ENCODE measurements at places on chromosomes 3 and 15.
A peak's percentile ranks its signal among the peaks of the same experiment; 100 is the strongest.

- peak; percentile 88 for DNase-seq
- H3K27ac ChIP-seq = no peak within 1 kb of the TSS
- H3K4me1 ChIP-seq = peaks cover 42% of the 10 kb centered on the region
- no peaks in the 10 kb centered on the region for H3K36me3 ChIP-seq
Measured at GRCh38 chr3:56801662-56802377, at the start of gene ARHGEF3. Gene ARHGEF3 (minus strand): TSS chr3:56801949. CDS start chr3:56801798, 151 bp downstream.

DNA sequence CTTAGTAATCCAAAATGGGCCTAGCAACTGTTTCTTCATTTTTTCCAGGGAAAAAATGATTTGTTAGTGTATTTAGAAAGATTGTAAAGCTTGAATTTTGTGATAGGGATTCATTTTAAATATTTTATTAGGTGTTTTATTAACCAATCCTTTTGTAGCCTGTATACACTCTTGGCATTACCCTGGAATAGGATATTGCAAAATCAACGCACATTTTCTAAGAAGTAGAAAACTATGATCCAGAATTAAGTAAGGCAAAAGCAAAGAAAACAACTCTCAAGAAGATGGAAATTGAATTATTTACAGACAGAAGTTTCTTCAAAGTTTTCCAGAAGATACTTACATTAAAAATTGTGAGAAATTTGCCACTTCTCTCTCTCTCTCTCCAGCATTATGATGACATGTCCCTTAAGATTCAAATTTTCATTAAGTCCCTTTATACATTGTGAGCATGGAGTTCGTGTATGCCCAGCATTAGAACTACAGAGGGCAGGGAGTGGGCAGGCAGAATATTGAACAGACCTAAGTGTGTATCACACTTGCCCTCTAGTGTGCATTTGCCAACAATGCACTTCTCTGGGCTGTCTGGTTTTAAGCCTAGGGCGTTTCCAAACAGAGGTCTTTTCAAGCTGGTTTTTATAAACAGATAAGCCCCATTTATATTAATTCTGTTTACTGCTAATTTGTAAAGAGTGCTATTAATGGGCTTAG lies 28.5 kb upstream of the CMSS1 start:
- no peaks in the 10 kb centered on the region for H3K4me1 ChIP-seq
- no peak overlapping the region for H3K4me3 ChIP-seq
- H3K27me3 ChIP-seq = no peaks in the 10 kb centered on the region
- H3K36me3 ChIP-seq = no peaks in the 10 kb centered on the region
- peak; percentile 58 for DNase-seq
- no peak overlapping the region for H3K27ac ChIP-seq

DNA sequence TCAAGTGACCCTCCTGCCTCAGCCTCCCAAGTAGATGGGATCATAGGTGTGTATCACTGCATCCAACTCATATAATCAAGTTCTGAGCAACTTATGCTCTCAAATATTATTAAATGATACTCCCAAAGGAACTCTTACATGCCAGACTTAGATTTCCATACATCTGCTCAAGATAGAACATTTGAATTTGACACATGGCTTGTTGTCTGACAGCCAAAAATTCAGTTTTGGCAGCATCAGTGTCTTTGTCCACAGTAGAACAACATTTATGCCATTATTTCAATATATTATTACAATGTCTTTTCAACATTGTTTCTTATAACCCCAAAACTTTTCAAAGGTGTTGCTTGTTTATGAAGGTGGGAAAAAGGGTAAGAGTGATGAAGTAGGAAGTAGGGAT lies 116.2 kb downstream of the SUCNR1 start:
- DNase-seq = no peak
- H3K27me3 ChIP-seq = no peaks in the 10 kb centered on the region
- no peak overlapping the region for H3K4me3 ChIP-seq

DNA sequence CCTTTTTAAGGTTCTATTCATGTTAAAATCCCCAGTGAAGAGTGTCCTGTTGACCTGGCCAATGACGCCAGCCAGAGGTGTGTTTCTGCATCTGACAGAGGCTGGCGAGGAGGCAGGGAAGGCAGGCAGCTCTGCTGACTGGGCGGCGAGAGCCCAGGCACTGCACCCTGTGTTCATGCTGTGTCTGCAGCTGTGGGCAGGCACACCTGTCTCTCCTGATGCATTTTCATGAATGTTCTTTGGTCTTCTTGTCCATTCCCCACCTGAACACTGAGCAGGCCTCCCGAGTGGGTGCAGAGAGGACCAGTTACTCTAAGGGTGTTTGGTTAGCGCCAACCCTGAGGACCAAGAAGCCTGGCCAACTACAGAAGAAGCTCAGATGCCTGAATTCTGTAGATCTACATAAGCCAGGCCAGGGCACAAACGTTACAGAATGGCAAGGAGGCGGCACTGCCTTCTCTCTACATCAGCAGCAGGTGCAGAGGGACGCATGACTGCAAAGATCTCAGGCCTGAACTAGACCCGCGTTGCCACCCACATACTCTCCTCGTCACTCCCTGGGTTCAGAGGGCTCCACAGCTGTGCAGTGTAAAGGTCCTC lies 233.7 kb downstream of the OCA2 start:
- H3K27me3 ChIP-seq = no peaks in the 10 kb centered on the region
- no peaks in the 10 kb centered on the region for H3K36me3 ChIP-seq
- DNase-seq = no peak
- H3K27ac ChIP-seq = no peak overlapping the region
- no peak overlapping the region for H3K4me3 ChIP-seq

- H3K36me3 ChIP-seq = no peaks in the 10 kb centered on the region
- H3K27me3 ChIP-seq = peaks cover 90% of the 10 kb centered on the region
- H3K4me3 ChIP-seq = peak overlapping the region; percentile 27
- H3K4me1 ChIP-seq = no peaks in the 10 kb centered on the region
- DNase-seq = no peak
- H3K27ac ChIP-seq = no peak overlapping the region
Measured at GRCh38 chr3:54121414-54122323, 683 bp upstream of the CACNA2D3 start.

DNA sequence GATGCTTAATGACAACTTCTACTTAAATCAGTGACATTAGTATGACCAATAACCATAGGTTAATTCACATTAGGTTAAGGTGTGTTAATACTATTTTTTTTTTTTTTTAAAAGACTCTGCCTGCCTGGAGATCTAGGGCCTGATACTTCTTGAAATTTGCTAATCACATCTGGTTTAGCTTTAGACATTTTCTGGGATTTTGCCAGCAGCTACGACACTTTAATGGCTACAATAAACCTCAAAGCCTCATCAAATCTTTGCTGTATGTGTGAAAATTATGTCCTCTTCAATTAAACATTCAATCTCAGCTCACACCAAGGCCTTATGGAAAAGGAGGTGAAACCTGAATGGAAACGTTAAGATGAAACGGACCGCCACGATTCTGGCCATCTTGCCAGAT lies 167.9 kb downstream of the GREM1 start:
- no peak for DNase-seq
- H3K4me3 ChIP-seq = no peak overlapping the region
- no peaks in the 10 kb centered on the region for H3K4me1 ChIP-seq
- H3K27ac ChIP-seq = no peak overlapping the region
- no peaks in the 10 kb centered on the region for H3K27me3 ChIP-seq
- no peaks in the 10 kb centered on the region for H3K36me3 ChIP-seq

DNA sequence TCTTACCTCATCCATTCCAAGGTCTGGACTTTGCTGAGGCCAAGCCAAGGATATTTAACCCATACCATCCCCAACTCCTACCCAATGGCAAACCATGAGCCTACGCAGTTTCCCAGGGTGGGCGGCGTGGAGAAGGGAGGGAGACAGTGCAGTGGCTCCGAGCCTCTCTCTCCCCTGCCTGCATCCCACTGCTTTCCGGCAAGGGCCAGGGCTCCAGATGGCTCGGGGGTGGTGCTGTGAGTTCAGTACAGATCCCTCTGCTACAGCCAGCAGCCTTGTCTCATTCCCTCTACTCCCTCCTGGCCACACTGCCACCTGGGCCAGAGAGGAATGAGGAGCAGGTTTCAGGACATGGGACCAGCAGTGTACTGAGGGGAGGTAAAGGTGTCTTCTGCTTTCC lies 44.3 kb upstream of the APEH start:
- DNase-seq = no peak
- H3K27ac ChIP-seq = no peak overlapping the region
- H3K27me3 ChIP-seq = no peaks in the 10 kb centered on the region
- no peak overlapping the region for H3K4me3 ChIP-seq
- no peaks in the 10 kb centered on the region for H3K36me3 ChIP-seq

DNA sequence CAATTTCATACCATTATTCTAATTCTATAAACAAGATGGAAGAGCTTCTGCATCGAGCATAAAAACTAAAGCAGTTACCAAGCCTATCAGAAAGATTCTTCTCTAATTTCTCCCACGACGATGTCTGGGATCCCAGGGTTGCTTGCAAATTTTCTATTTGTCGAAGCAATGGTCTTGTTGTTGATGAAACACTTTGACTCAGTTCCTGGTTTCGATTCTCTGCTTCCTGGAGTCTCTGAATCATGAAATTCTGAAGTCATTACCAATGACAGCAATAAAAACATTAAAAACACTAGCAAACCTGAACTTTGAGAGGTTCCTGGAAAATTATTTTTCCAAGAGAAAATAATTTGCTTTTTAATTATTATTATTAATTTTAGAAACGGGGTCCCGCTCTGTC lies 18.7 kb downstream of the TMF1 start:
- no peaks in the 10 kb centered on the region for H3K4me1 ChIP-seq
- H3K27me3 ChIP-seq = no peaks in the 10 kb centered on the region
- peaks cover 60% of the 10 kb centered on the region for H3K36me3 ChIP-seq
- H3K27ac ChIP-seq = no peak overlapping the region
- no peak overlapping the region for H3K4me3 ChIP-seq

DNA sequence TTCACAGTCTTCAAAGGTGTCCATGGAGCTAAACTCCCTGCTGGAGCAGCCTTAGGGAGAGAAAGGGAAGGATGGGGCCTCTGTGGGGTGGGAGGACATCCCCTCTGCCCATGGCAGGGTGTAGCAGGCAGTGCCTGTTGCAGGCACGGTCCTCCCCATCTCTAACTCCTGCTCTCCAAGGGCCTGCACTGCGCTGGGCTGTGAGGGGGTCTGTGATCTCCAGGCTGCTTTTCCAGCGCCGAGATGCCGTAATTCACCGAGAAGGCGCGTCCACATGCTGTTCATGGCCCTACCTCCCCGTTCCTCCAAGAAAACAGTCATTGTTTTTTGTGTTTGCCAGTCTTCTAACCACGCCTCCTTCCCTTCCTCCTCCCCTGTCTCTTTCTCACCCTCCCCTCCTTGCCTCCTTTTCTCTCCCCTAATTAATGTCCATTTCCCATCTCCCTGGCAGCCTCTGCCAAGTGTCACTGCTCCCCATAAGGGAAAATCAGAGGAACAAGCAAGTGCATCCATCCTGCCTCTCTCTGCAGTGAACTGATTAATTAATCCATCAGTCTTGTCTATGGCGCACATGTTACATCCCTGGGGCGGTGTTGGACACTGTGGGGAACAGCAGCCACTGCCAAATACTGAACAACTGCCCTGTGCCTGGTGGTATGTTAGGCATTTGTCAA lies 17.7 kb upstream of the LAMP3 start:
- H3K4me1 ChIP-seq = peaks cover 22% of the 10 kb centered on the region
- no peak overlapping the region for H3K4me3 ChIP-seq
- H3K27ac ChIP-seq = no peak overlapping the region
- DNase-seq = no peak
- peaks cover 27% of the 10 kb centered on the region for H3K27me3 ChIP-seq

DNA sequence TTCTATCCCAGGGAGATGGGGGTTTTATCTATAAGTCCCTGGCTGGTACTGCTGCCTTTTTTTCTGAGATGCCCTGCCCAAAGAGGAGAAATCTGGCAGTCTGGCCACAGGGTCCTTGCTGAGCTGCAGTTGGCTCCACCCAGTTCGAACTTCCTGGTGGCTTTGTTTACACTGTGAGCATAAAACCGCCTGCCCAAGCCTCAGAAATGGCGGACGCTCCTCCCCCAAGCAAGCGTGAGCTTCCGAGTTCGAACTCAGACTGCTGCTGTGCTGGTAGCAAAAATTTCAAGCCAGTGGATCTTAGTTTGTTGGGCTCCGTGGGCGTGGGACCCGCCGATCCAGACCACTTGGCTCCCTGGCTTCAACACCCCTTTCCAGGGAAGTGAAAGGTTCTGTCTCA lies 126.8 kb upstream of the SUCLG2 start:
- no peak overlapping the region for H3K4me3 ChIP-seq
- no peak overlapping the region for H3K27ac ChIP-seq
- DNase-seq = no peak
- H3K4me1 ChIP-seq = no peaks in the 10 kb centered on the region
- H3K27me3 ChIP-seq = no peaks in the 10 kb centered on the region

GRCh38 chr3:67034371-67034770 lies 36.3 kb downstream of the KBTBD8 start:
- DNase-seq = no peak
- no peak overlapping the region for H3K27ac ChIP-seq
- H3K4me3 ChIP-seq = no peak overlapping the region

- H3K4me3 ChIP-seq = no peak overlapping the region
- no peaks in the 10 kb centered on the region for H3K36me3 ChIP-seq
- no peak for DNase-seq
- H3K27ac ChIP-seq = no peak overlapping the region
- peaks cover 4% of the 10 kb centered on the region for H3K4me1 ChIP-seq
Measured at GRCh38 chr3:32366638-32367397, 24.8 kb upstream of the CMTM7 start.

GRCh38 chr3:28846971-28847478 lies 433.8 kb upstream of the RBMS3 start:
- no peaks in the 10 kb centered on the region for H3K36me3 ChIP-seq
- no peaks in the 10 kb centered on the region for H3K4me1 ChIP-seq
- no peak for DNase-seq

GRCh38 chr3:174016186-174016585 lies 618.6 kb downstream of the NLGN1 start:
- no peaks in the 10 kb centered on the region for H3K36me3 ChIP-seq
- H3K27ac ChIP-seq = no peak overlapping the region
- H3K4me1 ChIP-seq = no peaks in the 10 kb centered on the region
- DNase-seq = no peak

DNA sequence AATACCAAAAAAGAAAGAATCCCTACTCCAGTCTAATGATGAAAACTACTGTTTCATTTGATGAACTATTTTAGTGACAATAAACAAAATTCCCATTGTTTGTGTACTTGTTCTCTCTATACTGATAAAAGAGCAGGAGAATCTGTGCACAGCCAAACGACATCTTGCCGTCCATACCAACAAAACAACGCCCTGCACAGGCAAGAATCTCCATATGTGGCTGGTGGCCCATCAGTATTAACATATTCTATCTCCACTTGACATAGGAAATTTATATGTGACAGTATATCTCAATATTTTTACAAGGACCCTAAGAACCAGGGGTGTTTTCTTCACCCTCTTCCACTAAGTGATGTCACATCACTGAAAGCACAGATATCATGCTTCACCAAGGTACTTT lies 279.5 kb downstream of the ULK4 start:
- H3K36me3 ChIP-seq = peaks cover 2% of the 10 kb centered on the region
- no peaks in the 10 kb centered on the region for H3K27me3 ChIP-seq
- no peak overlapping the region for H3K4me3 ChIP-seq

- no peaks in the 10 kb centered on the region for H3K4me1 ChIP-seq
- no peaks in the 10 kb centered on the region for H3K27me3 ChIP-seq
- H3K27ac ChIP-seq = no peak overlapping the region
Measured at GRCh38 chr3:134079761-134080160, 50.0 kb upstream of the SLCO2A1 start.

GRCh38 chr3:194999491-194999890 lies 271.5 kb downstream of the XXYLT1 start:
- no peaks in the 10 kb centered on the region for H3K27me3 ChIP-seq
- H3K36me3 ChIP-seq = no peaks in the 10 kb centered on the region
- H3K4me3 ChIP-seq = no peak overlapping the region
- peaks cover 7% of the 10 kb centered on the region for H3K4me1 ChIP-seq

- peak; percentile 44 for DNase-seq
- H3K4me3 ChIP-seq = no peak overlapping the region
Measured at GRCh38 chr3:42052132-42052483, 39.0 kb upstream of the TRAK1 start.
